SIG-M5 (cell line): ENCODE measurements at places on chromosomes 4 and X.

- DNase-seq = no peak
Observed at GRCh38 chrX:39542316-39542715, 555.4 kb downstream of the BCOR start.

GRCh38 chr4:106676173-106676921 lies 307.8 kb upstream of the GIMD1 start:
- peak; percentile 88 for DNase-seq

DNA sequence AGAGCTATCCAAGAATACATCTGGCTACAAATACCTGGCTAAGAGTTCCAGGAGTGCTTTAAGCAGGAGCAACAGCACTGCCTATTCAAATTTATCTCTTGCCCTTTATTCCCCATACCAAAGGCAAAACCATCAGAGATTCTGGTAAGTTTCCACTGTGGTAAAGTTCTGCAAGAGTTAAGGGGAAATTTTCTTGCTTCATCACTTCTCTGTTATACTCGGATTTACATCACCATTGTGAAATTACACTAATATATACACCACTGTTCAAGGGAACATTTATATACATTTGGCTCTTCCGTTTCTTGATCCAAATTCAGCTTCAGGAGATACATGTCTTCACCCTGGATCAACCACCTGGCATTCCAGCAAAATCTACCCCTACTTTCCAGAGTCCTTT lies 70.8 kb upstream of the PTPN13 start:
- DNase-seq = peak; percentile 11

GRCh38 chrX:1493412-1493811 lies 40.7 kb upstream of the ASMTL start:
- no peak for DNase-seq

- DNase-seq = no peak
Observed at GRCh38 chr4:20615486-20616260, 84.6 kb upstream of the PACRGL start.
